ENCODE measurements at places on chromosomes 1 and 21.

GRCh38 chr1:162541619-162542141, 19.8 kb upstream of the UAP1 start:
- DNase-seq: no peak

- no peak for DNase-seq
Observed at GRCh38 chr1:33726274-33726804, 137.5 kb upstream of the HMGB4 start.

DNA sequence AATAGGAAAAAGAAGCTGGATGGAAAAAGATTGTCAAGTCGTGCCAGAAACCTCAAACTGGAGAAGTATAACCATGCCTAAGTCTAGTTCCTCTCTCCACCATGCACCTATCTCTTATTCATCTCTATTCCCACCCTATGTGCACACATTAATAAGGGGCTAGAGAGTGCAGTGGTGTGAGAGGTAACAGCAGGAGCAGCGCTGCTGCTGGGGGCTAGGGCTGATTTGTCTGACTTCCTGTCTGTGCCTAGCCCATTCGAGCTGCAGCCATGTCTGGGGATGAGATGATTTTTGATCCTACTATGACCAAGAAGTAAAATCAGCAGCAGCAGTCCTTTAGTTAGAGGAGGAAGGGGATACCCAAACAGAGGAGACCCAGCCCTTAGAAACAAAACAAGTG, 43.0 kb downstream of the TRIM33 start:
- no peak for DNase-seq

- no peak for DNase-seq
Observed at GRCh38 chr1:230309646-230310177, 116.4 kb downstream of the PGBD5 start.

DNA sequence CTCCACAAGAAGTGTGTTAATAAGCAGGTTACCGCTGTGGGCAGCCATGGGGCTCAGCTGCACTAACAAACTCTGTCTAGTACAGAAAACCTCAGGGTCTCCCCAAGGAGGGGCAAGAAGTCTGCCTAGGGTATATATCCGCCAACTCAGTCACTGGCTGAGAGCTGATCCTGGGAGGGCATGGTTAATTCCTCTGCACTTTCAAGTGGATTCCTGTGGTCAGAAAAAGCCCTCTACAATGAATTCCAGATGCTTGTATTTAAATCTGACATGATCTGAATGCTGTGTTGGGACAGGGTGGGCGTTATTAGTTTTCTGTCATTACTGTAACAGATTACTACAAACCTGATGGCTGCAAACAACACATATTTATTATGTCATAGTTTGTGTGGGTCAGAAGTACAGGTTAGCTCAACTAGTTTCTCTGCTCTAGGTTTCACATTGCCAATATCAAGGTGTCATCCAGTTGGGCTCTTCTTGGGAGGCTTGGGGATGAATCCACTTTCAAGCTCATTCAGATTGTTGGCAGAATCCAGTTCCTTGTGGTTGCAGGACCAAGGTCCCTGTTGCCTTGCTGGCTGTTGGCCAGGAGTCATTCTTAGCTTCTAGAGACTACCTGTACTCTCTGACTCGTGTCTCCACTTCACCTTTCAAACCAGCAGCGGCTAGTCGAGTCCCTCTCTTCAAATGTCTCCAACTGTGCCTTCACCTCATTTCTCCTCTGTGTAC, 8.0 kb upstream of the SELE start:
- no peak for DNase-seq

- no peak for DNase-seq
Observed at GRCh38 chr1:234973426-234974250, 155.0 kb downstream of the TOMM20 start.

DNA sequence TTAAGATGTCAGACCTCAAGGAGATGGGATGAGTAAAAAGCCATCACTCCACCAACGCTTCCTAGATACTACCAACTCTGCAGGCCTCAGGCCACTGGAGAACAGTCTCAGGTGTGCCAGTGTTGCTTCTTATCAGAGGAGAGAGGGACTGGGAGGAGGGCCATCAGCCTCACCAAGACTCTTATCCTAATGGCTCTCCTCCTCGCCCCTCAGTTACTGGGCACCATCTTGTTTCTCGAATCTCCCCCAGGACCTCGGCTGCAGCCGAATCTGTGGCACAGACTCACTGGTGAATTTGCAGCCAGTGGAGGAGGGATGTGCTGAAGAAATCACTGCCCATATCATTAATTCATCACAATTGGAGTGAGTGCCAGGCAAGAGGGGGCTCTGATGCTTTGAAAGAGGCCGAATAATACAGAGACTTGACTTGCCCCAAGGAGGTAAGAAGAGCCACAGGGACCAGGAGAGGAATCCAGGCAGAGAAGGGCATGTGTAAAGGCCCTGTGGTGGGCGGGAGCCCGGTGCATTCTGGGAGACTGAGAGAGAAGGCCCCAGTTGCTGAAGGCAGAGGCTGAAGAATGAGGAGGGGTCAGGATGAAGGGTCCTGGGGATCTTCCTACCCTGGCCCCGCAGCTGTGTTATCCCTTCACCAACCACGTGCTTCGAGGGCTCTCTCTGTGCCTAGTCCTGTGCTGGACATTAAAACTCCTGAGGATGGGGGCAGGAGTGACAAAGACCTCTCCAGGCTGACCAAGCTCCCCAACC, 129.8 kb downstream of the PTPRU start:
- no peak for DNase-seq

DNA sequence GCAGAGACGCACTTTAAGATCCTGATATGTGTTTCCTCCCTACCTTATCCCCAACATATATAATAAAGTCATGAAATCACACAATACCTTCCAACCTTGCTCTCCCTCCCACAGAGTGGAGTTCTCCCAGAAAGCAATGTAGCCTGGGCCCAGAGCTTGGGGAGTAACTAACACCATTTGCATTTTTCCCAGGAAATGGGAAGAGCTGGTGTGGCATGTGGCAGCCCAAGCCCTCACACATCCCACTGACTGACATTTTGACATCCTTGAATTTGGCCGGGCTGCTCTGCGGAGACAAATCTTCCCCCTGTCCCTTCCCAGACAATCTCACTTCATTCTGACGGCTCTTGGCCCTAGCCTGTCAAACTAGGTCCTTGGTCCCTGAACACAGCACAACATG, 37.0 kb upstream of the ATP2B4 start:
- DNase-seq: no peak

DNA sequence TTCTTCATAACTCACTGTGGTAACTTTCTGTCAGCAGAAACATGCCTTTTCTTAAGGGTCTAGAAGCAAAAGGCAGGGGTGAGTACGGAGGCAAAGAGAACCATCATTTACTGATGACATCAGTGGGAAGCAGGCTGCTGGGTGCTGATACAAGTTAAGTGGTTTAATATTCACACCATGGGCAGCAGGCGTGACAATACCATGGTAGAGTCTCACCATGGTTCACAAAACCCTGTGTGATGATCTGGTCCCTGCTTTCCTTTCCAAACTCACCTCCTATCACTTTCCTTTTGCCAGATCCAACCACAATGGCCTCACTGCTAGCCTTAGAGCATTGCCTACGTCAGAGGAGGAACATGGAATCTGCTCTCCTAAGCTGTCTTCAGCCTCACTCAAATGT, 8.7 kb downstream of the MAB21L3 start:
- DNase-seq: no peak

Data from stimulated activated CD4-positive, alpha-beta T cell treated with anti-CD3 and anti-CD28 coated beads, Interleukin-1b, Interleukin-23, amount 100 ng/mL, for 4 hours (primary cell).